M059J (cell line): ENCODE measurements at places on chromosomes 3 and 15.

- DNase-seq: no peak
Measured at GRCh38 chr3:177177749-177178221, 19.5 kb downstream of the TBL1XR1 start.

GRCh38 chr15:77326366-77326765 lies 93.5 kb downstream of the PEAK1 start:
- no peak for DNase-seq

GRCh38 chr3:126078866-126079265 lies 5.1 kb downstream of the SLC41A3 start:
- DNase-seq: no peak

GRCh38 chr3:123656691-123657090 lies 71.8 kb upstream of the HACD2 start:
- DNase-seq: no peak

- DNase-seq: no peak
Measured at GRCh38 chr15:91202510-91203102, 102.5 kb downstream of the SV2B start.

DNA sequence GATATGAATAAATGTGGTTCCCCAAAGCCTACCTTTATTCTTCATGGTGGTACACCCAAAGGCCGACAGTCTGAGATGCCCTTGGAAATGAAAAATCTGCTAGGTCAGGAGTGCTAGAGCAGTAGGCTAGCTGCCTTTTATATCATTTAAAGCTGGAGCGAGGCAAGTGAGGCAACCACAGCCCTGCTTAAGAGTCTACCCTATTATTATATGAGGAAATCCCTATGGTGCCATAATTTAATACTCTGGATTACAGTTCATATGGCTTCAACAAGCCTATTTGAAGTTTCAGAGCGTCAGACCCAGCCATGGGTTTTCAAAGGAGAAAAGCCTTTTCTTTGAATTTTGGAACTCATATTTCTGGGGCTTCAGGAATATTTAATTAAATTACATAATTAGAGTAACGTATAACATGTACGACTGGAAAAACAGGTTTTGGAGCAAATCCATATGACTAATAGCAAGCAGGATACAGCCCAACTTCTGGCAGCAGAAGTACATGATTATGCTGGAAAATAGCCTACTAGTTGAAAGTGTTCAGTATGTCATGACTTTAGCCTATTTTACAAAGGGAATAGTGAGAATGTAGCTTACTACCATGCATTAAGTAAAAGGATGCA lies 18.0 kb upstream of the SLTM start:
- peak; percentile 38 for DNase-seq

- DNase-seq: no peak
Measured at GRCh38 chr15:48537271-48538113, 108.0 kb downstream of the FBN1 start.

DNA sequence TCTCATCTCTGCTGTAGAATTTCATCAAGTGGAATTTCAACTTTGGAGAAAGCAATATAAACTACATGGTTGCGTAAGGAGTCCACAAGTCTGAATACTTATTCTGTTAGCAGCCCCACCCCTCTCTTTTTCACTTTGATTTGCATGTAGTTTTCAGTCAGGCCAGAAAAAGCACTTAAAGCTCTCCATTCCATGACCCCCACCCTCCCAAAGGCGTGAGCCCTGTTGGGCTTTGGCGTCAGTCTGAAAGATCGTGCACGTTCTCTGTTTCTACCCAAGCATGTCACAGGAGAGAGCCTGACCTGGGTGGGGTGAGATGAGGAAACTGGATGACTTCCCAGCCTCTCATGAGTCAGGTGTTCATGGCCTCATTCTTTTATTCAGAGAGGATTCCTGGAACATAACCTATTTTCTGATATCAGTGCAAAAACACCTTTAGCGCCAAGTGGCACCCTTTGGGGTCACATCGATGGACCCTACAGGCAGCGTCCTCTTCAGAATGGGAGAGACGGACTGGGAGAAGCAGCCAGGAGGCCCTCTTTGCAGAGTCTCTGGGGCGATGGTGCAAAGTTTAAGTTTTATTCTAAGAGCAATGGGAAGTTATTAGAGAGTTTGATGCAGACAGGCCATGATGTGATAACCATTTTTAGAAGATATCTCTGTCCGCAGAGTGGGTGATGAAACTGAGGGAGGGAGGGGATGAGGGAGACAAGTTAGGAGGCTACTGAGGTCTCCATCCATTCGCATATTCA lies 55.8 kb downstream of the LSM3 start:
- peak; percentile 64 for DNase-seq

DNA sequence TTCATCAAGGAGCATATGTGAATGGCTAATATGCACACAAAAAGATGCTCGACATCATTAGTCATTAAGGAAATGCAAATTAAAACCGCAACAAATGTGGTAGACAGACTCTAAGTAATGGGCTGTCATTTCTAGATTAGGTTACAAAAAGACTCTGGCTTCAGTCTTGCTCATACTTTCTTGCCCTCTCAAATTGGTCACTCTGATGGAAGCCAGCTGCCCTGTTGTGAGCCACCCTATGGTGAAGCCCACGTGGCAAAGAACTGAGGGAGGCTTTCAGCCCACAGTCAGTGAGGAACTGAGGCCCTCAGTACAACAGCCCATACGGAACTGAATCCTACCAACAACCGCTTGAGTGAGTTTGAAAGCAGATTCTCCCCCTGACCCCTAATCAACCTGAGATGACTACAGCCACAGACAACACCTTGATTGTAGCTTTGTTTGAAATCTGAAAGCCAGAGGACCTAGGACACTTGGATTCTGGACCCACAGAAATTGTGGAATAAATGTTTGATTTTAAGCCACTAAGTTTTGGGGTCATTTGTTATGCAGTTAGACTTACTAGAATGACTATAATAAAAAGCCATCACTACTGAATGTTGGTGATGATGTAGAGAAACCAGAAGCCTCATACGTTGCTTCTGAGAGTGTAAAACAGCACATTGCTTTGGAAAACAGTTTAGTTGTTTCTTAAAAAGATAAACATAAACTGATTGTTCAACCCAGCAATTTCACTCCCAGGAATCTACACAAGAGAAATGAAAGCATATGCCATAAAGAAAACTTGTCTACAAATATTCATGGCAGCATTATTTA lies 45.7 kb downstream of the EHHADH start:
- DNase-seq: peak; percentile 78

- DNase-seq: no peak
Measured at GRCh38 chr3:43372809-43373559, 86.6 kb downstream of the SNRK start.

- DNase-seq: no peak
Measured at GRCh38 chr3:44509393-44509921, 32.0 kb upstream of the ZNF445 start.

- peak; percentile 54 for DNase-seq
Measured at GRCh38 chr15:85421116-85421925, 40.9 kb downstream of the AKAP13 start.

DNA sequence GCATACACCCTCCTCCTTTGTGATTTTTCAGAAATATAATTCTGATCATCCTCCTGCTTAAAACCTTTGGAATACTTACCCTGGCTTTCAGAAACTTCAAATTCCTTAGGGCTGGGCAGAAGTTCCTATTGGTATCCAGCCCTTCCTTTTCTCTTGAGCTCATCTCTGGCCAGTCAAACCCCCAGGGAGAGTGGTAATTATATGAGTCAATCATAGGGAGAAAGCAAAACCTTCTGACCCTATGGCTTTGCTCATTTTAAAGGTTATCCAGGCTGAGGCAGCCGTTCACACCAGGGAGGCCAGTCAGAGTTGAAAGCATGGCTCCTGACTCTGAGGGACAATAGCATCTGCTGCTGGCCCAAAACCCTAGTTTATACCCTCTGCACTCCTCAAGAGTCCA lies 23.9 kb upstream of the CTNNB1 start:
- DNase-seq: peak; percentile 30

GRCh38 chr3:122858373-122858772 lies 63.5 kb downstream of the SLC49A4 start:
- peak; percentile 25 for DNase-seq

DNA sequence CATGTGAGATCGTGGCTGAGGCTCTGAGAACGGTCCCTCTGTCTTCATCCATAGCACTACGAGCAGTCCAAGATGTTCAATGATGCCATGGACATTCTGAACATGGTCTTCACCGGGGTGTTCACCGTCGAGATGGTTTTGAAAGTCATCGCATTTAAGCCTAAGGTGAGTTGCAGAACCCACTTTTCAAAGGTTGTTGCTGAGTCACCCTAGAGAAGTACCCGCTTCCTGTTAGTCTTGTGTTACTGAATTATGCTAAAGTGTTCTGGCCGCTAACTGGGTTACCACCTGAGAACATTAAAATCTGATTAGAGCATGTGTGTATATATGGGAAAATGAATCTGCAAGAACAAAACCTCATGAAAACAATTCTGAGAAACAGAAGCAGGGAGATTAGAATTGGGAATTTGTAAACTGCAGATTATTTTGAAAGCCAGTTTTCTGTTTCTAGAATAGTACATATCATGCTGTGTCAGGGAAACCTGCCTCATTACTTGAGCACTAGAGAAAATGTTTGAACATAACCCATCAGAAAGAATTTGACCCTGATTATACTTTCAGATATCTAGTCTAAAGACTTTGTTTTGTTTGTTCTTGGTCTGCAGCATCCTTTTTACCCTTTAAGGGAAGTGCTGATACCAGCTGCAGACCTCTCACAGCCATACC lies 92.6 kb downstream of the CHDH start:
- no peak for DNase-seq

DNA sequence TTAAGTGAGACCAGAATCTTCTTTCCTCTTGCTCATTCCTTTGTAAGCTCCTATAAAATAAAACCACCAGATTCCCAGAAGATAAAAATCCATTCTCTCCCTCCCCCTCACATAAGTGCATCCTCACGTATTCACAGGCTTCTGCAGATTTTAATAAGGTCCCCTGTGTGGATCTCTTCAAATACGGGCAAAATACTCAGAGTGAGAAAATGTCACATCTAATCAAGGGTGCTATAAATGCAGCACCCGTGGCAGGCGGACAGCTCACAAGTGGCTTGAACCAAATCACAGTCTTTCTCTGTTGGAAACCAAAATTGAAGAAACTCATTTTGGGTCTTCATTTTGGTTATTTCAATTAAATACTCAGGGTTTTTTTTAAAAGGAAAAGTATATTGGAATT lies 212.9 kb upstream of the CMC1 start:
- DNase-seq: no peak

DNA sequence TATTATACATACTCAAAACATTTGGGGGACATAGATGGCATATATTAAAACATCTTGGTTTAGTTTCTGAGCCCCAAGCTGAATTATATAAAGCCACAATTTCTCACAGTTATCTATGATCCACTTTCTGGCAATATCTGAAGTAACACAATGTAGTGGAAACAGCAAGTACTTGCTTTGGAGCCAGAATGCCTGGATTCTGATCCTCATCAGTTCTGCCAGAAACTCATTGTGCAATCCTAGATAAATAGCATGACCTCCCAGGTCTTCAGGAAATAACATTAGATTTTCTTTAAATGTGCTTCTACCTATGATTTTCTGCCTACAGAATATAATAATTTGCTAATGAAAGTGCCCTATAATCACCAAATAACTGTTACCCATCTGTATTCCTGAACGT lies 544.9 kb downstream of the NAALADL2 start:
- DNase-seq: no peak

- DNase-seq: peak; percentile 94
Measured at GRCh38 chr3:129596194-129597086, 10.0 kb downstream of the PLXND1 start.

GRCh38 chr3:175335229-175335628 lies 476.1 kb downstream of the NAALADL2 start:
- peak; percentile 62 for DNase-seq

DNA sequence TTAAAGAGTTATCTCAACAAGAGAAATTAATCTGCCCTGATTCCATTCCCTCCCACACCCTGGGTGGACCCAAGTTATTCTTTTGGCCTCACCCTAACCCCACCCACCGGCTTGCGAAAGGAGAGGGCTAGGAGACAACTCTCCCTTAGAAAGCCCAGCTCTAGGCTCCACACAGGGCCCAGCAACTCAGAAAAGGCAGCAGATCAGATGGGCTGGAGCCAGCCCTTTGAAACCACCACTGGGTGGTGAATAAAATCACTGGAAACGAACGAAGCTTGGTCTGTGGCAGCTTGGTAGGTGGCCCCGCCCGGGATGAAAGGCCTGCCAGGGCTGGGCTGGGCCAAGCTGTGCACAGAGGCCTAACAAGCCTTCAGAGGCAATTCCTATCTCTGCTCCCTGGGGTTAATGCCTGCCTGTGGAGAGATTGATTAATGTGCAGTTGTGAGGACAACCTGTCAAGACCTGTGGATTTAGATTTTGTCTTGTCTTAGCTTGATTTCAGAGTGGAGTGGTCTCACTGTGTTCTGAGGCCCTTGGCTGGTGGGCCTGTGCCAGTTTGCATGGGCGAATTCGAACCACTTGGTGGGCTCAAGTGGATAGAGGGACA lies 38.8 kb downstream of the BHLHE40 start:
- peak; percentile 75 for DNase-seq

GRCh38 chr15:30984118-30984517 lies 7.3 kb downstream of the MTMR10 start:
- DNase-seq: no peak

GRCh38 chr3:81741216-81741615 lies 20.2 kb downstream of the GBE1 start:
- DNase-seq: peak; percentile 29

DNA sequence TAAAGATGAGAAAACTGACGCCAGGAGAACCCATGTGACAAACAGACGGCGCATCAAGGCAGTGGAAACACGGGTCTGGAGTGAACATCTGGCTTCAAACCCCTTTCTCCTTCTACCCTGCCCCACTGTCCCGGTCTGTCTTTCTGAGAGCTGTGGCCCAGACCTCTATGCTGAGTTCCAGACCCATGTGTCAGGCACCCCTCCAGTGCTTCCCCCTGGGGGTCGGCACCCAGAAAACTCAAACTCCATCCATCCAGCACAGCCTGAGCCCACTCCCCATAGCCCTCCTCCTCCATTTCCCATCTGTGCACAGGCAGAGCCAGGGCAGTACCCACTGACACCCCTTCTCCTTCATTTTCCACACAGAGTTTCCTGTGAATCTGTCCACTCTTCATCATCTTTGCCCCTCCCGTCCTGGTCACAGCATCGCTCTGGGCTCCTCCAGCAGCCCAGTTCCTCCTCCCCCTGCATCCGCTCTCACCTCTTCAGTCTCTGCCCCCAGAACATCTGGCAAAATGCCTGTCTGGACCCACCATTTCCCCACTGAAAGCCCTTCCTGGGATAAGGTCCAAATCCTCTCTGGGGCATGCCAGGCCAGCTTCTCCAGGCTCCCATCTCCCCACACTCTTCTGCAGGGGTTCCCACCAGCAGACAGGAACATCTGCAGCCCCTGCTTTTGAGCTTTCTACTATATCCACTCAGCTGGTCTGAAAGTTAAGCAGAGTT lies 2.9 kb downstream of the FAM240A start:
- DNase-seq: no peak

GRCh38 chr3:142929890-142930289 lies 33.6 kb downstream of the PAQR9 start:
- no peak for DNase-seq
